ENCODE measurements at places on chromosomes 3 and 15.
A peak's percentile ranks its signal among the peaks of the same experiment; 100 is the strongest.

DNA sequence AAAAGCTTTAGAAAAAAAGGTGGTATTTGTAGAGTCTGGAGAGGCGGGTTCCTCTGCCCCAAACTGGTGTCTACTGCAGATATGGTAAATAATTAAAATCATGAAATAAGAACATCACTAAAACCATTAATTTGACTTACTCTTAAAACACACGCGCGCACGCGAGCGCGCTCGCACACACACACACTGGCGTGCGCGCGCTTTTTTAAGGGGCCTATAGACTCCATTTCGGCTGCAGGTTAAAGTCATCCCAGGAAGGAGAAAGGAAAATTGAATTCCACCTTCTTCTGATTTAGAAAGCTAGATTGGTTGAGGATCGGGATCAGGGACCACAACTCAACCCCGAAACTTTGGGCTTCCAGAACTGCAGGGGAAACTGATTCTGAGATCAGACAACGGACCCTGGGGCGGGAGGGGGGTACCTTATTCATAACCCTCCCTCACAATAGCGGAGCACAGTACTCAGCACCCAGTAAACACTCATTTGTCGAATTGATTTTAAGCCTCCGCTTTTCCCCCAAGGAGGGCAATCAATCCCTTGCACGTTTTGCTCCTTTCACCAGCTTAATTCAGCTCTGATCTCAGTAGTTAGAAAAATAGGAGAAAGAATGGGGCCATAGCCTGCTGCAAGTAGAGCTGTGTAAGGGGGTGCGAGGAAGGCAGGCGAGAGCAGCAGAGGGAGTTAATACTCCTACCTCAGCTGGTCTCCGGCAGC lies 509 bp upstream of the LRRC3B start:
- DNase-seq = no peak

GRCh38 chr3:131549340-131549739 lies 46.6 kb upstream of the MRPL3 start:
- no peak for DNase-seq

DNA sequence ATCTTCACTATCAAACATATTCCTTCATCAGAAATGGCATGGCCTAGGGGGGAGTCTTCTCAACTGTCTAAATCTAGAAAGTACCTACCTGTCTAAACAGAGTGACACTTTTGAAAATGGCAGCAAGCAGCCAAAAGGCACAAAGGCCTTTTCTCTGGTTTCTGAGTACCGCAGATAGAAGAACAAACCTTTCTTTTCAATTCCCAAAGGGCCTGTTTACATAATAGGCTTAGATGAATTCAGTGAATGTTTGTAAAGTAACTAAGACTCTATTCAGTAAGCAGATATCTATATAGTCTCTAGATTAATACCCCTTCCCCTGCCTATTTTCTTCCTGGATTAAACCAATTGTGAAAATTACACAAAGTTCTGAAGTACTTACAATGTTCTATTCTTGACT lies 7.1 kb downstream of the MYEF2 start:
- peak; percentile 35 for DNase-seq

- DNase-seq = no peak
Observed at GRCh38 chr15:100528833-100529428, at the start of gene CERS3. CERS3 (minus strand) TSS chr15:100528950; CDS start chr15:100501849, 27,101 bp downstream.

GRCh38 chr3:16918683-16919025 lies 33.9 kb downstream of the PLCL2 start:
- no peak for DNase-seq

GRCh38 chr3:189907803-189908202 lies 212.9 kb downstream of the P3H2 start:
- DNase-seq = no peak

Measured in NCI-H1436 treated with DMSO at 0.1 percent for 48 hours (cell line).